ENCODE measurements at places on chromosomes 2 and 18.

- peak; percentile 60 for DNase-seq
Observed at GRCh38 chr2:236512902-236513435, 56.7 kb upstream of the ACKR3 start.

GRCh38 chr18:39840856-39841481 lies 2114.1 kb upstream of the PIK3C3 start:
- no peak for DNase-seq

DNA sequence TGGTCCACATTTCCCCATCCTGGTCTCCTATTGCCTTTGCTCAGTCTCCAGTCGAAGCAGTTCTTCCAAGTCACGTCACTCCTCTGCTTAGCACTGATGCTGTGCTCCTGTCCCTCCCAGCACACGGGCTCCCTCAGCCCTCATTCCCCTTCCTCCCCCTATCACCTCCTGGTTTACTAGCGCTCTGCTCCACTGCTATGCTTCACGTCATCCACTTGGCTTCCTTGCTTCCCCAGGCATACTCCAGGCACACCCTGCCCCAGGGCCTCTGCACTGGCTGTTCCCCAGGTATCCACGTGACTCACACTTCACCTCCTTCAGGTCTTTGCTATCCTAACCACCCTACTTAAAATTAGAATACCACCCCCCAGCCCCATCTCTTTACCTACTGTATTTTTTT lies 269.3 kb downstream of the GLI2 start:
- DNase-seq: peak; percentile 16

GRCh38 chr18:74635224-74635975 lies 37.7 kb downstream of the ZNF407 start:
- no peak for DNase-seq

DNA sequence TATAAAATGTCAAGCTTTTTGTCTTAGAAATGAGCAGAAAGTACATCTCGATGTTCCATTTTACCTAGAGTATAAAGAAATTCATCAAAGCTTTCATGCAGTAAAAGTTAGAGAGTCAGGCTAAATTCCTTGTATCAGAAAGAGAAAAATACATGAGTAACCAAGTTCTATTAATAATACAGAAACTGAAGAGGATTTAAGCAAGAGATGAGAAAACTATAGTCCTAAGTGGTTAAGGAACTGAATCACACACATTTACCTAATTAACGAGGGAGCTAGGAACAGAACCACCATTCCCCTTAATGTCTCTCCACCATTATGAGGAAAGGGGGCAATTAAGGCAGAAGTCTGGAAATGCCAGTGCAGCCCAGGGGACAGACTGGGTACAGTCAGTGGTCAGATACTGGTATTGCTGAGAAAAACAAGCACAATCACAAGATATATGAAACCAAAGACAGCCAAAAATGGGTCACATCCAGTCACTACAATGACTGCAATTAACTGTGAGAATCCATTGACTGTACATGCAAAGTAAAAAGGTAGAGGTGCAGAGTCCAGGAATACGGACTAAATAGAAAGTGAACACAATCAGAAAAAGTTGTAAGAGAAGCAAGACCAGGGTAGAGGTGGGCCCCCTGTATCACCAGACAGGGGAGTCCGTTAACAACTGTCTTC lies 23.9 kb downstream of the MAP4K3 start:
- no peak for DNase-seq

GRCh38 chr2:21228041-21228895 lies 104.5 kb downstream of the TDRD15 start:
- no peak for DNase-seq

DNA sequence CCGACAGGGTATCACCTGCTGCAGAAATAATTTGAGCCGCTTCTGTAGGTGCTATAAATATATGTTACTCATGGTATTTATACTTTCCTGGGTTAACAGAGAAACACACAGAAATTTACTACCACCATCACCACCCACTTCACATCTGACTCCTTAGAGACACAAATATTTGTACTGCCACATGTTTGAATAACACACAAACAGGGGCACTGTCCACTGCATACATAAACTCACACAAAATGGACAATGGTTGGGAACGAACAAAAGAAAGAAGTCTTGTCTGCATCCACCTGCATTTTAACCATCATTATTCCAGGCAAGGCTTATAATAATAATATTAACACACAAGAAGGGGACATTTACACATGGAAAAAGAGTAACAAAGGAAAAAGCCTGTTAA lies 24.0 kb downstream of the IMMT start:
- DNase-seq: no peak

- no peak for DNase-seq
Observed at GRCh38 chr18:49619801-49620200, 57.9 kb downstream of the LIPG start.

DNA sequence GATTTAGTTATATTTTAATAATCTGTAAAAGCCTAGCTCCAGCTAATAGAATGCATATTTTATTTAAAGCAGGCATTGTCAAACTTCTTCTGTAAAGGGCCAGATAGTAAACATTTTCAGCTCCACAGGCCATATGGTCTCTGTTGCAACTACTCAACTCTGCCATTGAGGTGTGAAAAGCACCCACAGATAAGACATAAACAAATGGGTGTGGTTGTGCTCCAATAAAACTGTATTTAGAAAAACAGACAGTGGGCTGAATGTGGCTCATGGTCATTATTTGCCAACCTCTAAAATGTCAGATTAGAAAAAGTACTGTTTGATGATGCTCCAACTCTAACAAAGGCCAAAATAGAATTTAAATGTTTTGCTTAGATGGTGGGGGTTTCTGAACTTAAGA lies 519.9 kb downstream of the RNF144A start:
- DNase-seq: no peak

DNA sequence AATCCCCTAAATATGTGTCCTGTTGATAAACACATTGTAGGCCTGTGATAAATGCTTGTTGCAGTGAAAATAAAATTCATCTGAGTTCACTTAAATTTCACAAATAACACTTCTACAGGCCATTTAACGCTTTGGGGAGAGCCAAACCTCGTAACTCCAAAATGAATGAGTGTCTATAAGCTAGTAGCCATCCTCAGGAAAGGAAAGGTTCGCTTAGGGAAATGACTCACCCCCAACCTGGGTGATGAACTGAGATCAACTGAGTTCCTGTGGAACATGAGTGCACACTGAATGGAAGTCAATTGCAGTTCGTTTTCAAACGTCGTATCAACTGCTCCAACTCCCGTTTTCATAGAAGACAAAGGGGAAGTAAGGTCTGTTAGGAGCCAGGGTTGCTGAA lies 527.6 kb upstream of the ID2 start:
- DNase-seq: no peak

- peak; percentile 63 for DNase-seq
Observed at GRCh38 chr2:61434314-61434713, 36.6 kb downstream of the USP34 start.

GRCh38 chr2:9424447-9425164 lies 1.2 kb downstream of the CPSF3 start:
- no peak for DNase-seq

DNA sequence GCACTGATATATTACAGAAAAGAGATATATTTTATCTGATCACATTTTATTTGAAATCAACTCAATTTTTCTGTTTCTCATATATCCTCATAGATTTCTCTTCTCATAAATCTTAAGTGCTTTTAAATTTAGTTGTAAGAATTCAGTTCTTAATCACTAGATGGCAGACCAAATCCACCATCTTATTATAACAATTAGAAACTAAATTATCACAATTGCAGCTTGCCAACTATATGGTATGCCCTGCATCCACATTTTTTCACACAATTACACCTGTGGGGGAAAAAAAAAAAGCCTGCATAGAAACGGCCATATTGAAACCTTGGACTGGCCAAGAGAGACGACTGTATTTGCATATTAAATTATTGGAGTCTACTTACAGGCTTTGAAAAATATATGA lies 64.4 kb downstream of the COL5A2 start:
- DNase-seq: no peak

- DNase-seq: no peak
Observed at GRCh38 chr2:47070155-47070919, 84.8 kb downstream of the STPG4 start.

- DNase-seq: no peak
Observed at GRCh38 chr2:86274918-86275275, 62.5 kb downstream of the REEP1 start.

GRCh38 chr2:5315512-5315911 lies 376.7 kb upstream of the SOX11 start:
- DNase-seq: no peak

- DNase-seq: no peak
Observed at GRCh38 chr18:40414155-40414754, 1540.8 kb upstream of the PIK3C3 start.

DNA sequence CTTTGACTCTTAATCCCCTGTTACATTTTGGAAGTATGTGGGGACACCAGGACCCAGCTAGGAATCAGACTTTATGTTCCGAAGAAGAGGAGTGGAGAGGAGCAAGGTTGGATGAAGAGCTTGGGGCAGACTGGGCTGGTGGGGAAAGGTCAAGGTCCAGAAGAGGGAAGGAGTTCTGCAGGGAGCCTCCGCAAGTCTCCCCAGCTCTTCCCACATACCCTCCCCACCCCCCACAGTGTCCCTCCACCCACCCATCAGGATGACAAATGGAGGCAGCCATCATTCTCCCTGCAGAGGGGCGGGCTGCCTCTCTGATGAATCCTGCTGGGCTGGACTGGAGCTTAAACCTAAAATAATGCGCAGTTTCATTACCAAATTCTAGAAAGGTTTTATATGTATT lies 77.2 kb downstream of the ACKR3 start:
- DNase-seq: peak; percentile 4

GRCh38 chr2:165687426-165688002 lies 106.5 kb downstream of the GALNT3 start:
- DNase-seq: no peak
